HuH-7 (cell line): ENCODE measurements at places on chromosomes 7 and 10.

DNA sequence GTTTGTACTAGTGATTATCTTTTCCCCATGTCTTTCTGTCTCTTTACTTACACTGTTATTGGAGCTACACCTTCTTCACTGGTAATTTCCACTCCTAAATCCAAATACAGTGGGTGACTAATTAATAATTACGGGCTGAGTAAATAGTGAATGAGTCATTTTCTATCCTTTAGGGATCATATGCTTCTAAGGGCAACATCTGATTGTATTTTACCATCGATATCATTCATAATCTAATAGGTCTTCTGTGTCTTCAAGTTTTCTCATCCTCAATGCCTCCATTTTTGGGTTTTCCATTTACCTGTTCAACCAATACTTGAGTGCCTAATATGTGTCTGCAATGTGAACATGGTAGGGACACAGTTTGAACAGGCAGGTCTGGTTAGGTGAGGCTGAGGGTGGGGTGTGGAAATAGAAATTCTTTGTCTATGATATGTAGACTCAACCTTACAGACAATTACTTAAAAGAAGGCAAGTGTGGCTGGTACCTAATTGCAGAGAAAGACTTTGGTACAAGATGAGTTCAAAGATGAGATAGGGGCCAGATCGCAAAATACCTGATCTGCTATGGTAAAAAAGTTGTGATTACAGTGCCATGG, 5.9 kb upstream of the DHX32 start:
- no peak for DNase-seq

GRCh38 chr7:21251151-21251800, 176.6 kb upstream of the SP4 start:
- peak; percentile 52 for DNase-seq

GRCh38 chr10:88852327-88852726, 683 bp upstream of the ANKRD22 start:
- DNase-seq, result no peak

- no peak for DNase-seq
Measured at GRCh38 chr10:80655898-80656297, 118.2 kb downstream of the SH2D4B start.

DNA sequence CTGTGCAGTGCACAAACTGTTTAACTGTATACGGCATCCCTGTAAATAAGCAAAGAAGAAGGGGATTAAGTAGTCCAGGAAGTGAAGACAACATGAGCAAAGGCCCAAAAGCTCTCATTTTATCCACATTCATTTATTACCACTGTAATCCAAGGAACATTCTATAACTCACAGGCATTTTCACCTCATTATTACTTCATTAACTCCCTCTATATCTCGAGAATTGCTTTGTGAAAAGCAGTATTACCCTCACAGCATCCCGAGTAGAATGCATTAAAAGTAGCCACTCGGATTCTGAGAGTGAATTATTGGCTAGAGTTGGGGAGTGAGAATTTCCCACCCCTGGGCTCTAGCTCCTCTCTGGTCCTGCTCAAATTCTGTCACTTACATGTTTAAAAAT, 51.0 kb upstream of the CHCHD3 start:
- no peak for DNase-seq

DNA sequence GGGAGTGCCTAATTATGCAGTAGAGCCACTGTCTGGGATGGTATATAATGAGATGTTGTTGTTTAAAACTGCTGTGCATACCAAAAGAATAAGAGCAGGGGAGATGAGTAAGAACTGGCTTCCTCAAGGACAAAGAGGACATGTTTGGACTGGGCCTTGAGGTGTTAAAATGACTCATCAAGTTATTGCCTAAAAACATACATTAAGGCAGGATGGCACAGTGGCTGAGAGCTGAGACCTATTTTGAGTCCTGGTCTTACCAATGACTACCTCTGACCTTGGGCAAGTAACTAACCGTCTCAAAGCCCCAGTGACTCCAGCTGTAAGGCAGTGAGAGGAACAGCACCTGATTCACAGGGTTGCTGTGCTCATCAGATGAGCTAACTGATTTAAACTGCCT, 71.1 kb downstream of the CFAP58 start:
- no peak for DNase-seq

GRCh38 chr7:55484241-55484640, 88.1 kb downstream of the VOPP1 start:
- DNase-seq, result no peak

GRCh38 chr10:121573538-121573941, 24.7 kb downstream of the FGFR2 start:
- DNase-seq, result no peak

GRCh38 chr10:31073996-31074721, 42.5 kb upstream of the ZNF438 start:
- DNase-seq, result no peak

GRCh38 chr10:118266098-118266748, 75.9 kb downstream of the FAM204A start:
- DNase-seq, result no peak

DNA sequence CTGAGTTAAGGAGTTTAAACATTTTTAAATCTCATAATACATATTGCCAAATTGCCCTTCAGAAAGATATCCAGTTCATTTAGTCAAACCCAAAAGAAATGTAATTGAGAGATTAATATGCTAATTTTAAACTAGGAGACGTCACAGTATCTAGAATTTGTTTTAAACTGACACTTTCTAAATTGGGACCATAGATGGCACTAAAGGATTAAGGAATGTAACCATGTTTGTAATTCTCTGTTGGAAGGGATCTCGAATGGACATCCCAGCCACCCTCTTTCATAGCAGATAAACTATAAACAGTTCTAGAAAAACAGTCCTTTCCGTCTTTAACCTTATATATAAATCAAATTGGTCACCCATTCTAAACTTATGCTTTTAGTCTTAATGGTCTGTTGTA, 30.0 kb upstream of the SAMD9L start:
- DNase-seq, result peak; percentile 12

DNA sequence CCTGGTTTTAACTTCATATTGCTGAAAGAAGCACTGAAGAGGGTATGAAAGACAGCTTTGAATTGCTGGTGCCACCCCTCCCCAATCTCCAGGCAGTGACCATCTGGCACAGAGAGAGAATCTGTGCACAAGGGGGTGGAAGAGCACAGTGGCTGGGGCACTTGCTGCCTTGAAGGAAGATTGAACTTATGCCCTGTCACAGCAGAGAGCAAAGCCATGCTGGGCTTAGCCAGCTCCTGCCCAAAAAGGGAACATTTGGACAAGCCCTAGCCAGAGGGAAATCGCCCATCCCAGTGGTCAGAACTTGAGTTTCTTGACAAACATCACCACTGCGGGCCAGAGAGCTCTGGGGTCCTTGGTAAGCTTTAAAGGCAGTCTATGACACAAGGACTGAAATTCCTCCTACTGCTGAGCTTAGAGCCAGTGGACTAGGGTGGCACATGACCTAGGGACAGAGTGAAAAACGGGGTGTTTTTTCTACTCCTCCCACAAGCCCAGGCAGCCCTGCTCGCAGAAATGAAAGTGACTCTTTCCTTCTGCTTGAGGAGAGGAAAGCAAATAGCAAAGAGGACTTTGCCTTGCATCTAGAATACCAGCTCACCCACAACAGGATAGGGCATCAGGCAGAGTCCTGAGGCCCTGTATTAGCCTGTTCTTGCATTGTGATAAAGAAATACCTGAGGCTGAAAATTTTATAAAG, 257.2 kb downstream of the CTNNA3 start:
- DNase-seq, result no peak

DNA sequence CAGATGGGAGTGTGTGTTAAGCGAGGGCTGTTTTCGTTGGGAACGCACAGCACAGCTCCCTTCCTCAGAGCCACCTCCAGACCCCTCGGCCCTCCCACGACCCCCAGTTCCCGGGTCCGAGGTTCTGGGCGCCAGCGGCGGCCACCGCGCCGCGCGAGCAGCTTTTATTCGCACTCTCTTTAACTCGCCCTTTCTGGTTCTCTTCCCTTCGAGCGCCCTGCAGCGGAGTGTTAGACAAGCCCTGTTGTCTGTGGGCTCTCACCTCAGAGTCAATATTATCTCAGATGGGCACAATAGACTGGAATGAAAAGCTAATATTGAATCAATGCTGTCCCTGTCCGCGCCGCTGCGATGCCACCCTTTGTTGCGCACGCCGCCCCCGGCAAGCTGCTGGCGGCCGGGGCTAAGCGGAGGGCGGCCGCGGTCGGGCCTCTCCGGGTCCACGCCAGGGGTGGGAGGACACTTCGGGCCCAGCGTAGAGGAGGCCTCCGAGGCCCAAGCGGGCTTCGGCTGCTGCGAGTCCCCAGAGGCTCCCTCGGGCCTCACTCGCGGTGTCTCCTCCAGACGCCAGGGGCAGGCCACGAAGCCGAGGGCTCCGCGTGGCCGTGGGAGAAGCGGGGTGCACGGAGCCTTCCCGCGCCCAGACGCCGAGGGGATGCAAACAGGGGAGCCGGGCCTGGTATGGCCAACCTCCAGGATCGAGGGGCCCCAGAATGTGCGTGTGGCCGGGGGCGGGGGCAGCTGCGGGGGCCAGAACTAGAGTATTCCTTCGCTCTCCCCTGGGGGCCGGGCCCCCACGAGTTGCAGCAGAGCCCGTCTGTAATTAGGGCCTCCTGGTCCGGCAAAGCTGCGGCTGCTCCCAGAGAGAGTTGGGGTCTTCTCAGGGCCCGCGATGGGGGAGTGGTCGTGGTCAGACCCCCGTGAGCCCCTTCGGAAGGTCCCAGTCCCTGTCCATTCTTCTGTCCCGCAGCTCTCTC, 7.9 kb upstream of the EMX2 start:
- DNase-seq, result no peak

- DNase-seq, result no peak
Measured at GRCh38 chr7:23662124-23662983, 17.6 kb upstream of the FAM221A start.

DNA sequence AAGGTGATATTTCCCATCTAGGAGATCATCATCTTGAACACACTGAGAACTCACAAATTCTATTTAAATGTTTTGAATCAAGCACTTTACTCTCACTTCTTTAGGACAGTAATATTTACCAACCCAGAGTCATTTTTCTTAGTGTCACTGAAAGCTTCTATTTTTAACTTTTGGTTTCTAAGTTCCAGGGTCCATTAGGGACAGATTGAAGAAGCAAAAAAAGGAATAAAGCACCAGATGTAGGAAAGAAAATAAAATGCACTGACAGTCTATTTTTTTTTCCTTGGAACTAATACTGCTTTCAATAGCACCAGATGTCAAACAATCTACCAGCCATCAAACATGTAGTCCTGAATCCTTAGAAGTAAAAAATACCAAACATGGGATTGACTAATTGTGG, 526.7 kb upstream of the LRRN3 start:
- DNase-seq, result no peak

DNA sequence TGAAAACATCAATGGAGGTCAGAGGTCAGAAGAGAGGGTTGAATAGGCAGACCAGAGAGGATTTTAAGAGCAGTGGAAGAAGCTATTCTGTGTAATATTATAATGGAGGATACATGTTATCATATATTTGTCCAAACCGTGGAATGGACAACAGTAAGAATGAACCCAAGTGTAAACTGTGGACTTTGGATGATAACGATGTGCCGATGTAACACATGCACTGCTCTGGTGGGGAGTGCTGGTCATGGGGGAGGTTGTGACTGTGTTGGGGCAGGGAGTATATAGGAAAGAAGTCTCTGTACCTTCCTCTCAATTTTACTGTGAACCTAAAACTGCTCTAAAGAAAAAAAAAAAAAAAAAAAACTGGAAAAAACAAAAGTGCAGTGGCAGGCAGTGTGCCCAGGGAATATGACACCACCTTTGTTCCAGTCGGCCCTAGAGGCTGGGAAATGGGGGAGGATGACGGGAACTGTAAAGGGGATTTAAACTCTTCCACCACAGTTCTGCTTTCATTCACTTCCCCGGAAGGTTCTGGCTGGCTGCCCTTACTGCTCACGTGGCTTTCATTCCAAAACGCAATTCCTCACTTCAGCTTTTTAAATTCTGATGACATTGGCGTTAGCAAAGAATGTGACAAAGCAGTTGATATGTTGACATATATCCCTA, 113.7 kb upstream of the ANKRD1 start:
- DNase-seq, result no peak

- DNase-seq, result no peak
Measured at GRCh38 chr10:71627230-71627939, 92.2 kb downstream of the C10orf105 start.

- no peak for DNase-seq
Measured at GRCh38 chr7:37399876-37400421, 48.7 kb downstream of the ELMO1 start.

DNA sequence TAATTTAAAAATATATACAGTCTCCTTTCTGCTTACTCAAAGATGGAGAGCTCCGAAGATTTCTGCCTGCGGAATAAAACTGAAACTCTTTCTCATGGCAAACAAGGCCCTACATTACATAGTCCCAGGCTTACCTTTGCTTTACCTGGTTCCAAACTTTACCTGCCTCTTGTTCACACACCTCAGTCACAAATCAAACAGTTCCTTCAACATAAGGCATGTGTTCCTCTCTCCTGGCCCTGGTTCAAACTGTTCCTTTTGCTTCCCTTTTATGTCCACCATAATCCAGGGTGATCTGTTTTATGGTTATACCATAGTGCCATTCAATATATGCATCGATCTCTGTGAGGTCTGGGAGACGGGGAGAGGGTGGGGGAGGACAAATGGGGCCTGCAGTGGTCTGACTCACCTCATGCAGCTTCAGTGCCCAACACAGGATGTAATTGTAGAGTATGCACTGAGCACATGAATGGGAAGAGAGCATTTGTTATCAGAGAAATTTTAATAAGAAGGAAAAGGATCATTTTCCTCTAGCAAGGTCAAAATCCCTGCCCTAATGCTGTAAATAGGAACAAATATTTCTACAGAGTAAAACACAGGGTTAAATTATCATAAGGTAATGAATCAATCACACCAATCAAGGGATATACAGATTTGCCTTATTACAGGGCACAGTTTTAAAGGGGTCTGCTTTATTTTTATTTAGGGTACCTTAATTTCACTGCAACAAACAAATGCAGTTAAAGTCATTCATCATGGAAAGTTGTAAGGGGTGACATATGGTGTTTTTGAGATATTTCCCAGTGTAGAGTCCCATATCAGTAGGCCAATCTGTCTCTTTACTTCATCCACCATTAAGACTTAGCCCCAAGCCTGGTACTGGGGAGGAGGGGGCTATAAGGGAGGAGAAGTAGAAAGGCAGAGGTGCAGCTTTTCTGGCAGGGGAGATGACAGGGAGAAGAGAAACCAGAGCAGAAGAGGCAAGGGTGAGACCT, 88.8 kb upstream of the PDE1C start:
- DNase-seq, result no peak

DNA sequence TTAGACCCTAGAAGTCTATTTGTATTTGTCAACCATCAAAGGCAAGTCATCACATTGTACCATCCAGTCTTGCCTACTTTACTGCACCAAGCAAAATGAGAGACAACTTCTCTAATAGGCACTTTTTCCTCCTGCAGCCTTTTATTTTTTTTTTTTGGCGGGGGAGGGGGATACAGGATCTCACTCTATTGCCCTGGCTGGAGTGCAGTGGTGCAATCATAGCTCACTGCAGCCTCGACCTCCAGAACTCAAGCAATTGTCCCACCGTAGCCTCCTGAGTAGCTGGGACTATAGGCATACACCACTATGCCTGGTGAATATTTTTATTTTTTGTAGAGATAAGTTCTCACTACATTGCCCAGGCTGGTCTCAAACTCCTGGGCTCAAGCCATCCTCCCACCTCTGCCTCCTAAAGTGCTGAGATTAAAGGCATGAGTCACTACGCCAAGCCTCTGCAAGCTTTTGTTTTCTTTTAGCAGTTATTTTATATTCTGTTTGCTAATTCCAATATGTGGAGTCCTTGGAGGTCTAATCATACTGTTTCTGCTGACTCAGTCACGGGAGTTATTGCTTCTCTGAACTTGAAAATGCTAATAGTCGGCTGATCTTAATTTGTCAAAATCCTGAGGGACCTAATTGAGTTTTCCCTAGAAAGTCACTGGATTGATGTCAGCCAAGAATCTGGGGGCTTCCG, 14.2 kb downstream of the KPNA7 start:
- DNase-seq, result no peak
